ENCODE measurements at places on chromosomes 1 and 21.

GRCh38 chr1:3393987-3394920, 60.2 kb upstream of the ARHGEF16 start:
- DNase-seq, result no peak

DNA sequence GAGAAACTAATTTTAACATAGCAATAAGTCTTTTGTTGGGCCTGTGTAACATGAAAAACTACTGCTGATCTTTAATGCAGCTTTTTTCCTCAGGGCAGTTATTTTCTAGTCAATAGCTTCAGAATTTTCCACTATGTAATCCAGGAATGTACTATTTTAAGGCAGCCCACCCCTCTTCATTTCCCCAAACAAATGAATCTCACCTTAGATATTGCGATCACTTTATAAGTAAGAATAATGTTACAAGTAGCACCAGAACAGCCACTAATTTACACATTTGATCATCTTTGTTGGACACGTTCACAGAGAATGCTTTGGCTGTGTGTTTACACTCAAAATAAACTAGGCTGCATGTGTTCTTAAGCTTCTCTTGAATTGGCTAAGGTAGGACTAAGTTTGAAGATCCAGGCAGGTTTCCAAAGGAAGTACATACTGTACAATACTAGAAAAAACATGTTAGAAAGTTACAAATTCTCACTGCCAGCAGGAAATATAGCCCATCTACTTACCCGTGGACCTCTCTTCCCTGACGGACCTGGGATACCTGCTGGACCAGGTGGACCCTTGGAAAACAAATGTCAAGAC, 41.7 kb downstream of the COL24A1 start:
- no peak for DNase-seq

- no peak for DNase-seq
Observed at GRCh38 chr1:198780376-198780775, 141.5 kb downstream of the PTPRC start.

- DNase-seq, result no peak
Observed at GRCh38 chr1:248007778-248008177, 5.7 kb upstream of the OR2L5 start.

DNA sequence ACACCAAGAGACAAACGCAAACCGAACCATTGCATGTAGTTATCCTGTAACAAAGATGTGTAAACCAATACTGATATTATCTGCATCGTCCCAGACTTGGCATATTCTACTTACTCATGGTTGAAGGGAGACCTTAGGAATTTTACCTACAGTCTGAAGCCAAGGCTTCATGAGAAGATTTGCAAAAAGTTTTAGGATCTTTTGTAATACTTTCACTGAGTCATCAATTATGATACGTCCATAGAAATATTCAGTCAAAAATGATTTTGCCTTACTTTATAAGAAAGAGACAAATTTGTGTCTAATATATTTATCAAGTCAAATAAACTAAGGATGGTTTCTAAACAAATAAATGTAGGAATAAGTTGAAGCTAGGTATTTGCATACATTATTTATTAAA, 1176.1 kb upstream of the ADGRL2 start:
- DNase-seq, result no peak

- no peak for DNase-seq
Observed at GRCh38 chr1:56426587-56427381, 152.6 kb downstream of the PLPP3 start.

GRCh38 chr1:113929750-113930498, 800 bp downstream of the HIPK1 start:
- no peak for DNase-seq

- no peak for DNase-seq
Observed at GRCh38 chr1:180196436-180197003, 33.5 kb upstream of the LHX4 start.

DNA sequence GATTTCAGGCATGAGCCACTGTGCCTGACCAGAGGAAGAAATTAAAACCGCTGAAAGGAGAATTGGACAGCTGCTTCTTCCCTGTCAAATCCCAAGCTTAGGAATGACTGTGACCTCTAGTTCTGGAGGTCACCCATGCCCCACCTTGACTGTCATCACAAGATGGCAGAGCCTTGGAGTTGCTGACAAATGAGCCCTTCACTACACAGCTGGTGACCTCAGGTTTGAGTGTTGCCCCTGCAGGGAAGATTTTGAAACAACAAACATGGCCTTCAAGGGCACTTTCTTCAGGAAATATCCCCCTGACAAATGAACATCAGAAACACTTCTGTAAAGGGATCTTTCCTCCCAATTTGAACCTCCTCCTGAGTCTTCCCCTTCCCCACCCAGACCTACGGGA, 6.9 kb upstream of the SLC45A3 start:
- DNase-seq, result no peak

DNA sequence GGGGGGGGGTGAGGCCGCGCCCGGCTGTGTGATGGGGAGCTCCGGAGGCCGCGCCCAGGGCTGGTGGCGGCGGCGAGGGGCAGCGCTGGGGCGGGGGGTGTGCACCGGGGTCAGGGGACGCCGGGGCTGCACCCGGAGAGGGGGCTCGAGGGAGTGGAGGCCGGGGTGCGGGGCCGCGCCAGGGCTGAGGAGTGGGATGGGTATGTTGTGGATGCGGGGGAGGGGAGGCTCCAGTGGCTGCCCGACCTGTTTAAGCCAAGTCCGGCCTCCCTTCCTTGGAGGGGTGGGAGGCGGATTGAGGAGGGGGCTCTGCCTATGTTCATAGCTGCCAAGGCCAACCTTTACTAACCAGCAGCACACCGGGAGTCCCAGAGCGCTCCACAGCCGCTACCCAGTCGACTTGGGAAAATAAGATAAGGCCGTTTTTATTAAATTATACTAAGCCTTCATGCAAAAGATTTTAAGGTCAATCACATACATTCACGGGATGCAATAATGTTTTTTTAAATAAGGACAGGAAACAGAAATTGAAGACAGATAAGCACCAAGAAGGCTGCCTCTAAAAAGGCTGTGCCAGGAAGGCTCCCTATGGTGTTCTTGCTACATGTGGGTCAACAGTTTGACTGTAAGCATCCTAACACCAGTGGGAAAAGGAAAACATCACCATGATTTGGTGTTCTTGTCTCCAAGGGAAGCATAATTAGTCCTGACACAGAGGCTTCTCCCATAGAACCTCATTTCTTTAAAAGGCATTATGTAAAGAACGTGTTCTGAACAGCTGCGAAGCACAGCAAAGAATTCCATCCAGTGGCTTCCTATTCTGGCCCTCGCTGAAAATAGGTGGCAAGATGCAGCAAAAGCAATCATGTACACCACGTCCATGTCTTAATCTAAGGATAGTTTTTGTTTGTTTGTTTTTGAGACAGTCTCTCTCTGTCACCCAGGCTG, 626 bp upstream of the HLCS start:
- DNase-seq, result no peak

DNA sequence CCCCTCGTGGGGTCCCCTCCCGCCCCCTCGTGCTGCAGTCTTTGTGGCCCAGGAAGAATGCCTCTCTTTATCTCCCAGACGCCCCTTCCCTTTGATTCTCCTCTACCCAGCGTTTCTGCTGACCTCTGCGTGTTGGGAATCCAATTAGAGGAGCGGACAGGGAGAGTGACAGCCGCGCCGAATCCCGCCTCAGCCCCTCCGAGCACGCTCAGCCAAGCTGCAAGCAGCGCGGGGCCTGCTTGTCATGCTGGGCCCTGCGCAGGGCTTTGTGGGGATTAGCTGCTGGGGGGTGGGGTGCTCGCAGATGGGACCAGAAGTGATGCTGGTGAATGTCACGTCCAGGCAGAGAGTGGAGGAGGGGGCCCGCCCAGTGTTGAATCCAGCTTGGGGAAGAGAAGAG, 91.1 kb downstream of the EPHB2 start:
- no peak for DNase-seq

GRCh38 chr1:112702067-112702395, 4.9 kb downstream of the RHOC start:
- no peak for DNase-seq

DNA sequence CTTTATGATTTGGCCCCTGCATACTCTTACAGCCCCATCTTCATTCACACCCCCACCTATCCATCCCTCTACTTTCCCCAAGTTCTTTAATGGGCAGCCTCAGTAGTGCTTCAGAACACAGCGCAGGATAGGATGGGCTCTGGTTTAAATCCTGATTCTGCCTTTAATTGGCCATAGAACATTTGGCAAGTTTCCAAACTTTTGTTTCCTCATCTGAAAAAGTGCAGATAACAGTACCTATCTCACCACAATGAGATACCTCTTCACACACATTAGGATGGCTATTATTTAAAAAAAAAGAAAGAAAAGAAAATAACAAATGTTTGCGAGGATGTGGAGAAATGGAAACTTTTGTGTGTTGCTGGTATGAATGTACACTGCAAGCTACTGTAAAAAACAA, 142.5 kb upstream of the VANGL1 start:
- no peak for DNase-seq

- no peak for DNase-seq
Observed at GRCh38 chr1:180143359-180143758, 11.3 kb upstream of the QSOX1 start.

- DNase-seq, result peak; percentile 56
Observed at GRCh38 chr1:234608911-234609690, 877 bp downstream of the IRF2BP2 start.

- DNase-seq, result peak; percentile 50
Observed at GRCh38 chr1:24555591-24556413, at the start of gene NCMAP. TSS of gene NCMAP (plus strand) at chr1:24556087. CDS start at chr1:24595431, 39,344 bp downstream.

DNA sequence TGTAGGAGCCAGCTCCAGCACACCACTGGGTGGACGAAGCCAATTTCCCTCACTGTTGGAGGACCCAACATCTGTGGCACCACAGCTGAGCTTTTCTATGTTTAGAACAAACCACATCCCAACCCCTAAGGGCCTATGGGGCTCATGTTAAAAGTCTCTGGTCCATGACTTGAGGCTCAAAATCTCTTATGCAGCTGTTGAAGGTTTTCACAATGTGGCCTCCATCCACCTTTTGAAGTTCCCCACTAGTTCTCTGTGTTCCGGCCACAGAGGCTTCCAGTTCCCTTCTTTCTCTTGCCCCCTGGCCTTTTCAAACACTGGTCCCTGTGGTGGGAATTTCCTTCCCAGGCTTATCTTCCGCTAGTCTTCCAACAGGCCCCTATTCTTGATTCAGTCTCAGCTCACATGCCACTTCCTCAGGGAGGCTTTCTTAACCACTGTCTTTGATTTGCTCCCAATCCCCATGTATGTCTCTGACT, 3.9 kb upstream of the IFNLR1 start:
- no peak for DNase-seq

- no peak for DNase-seq
Observed at GRCh38 chr1:31786366-31787060, 22.4 kb upstream of the ADGRB2 start.

DNA sequence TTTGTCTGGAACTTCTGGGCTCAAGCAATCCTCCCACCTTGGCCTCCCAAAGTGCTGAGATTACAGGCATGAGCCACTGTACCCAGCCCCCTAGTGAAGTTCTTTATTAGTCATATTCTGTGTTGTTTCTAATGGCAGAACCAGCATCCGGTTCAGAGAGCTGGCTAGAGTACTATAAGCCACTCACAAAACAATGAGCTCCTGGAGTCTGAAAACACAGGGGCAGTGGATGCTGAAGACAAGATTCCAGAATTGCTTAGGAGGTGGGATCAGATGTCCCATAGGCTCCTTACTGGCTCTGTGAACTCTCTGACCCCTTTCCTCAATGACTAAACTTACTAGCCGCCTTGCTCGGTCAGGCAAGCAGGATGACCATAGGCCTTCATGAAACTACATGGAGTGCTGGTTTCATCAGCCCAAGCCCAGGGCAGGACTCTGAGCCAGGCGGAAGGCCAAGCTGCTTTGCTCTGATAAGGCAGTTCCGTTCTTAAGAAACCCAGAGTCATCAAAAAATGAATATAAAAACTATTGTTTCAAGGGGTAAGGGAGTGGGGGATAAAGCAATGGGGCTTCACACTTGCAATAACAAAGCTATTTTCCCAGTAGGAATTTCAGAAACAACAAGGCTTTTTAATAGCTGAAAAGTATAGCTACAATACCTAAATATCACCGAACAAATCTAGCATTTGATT, 8.1 kb downstream of the MTHFR start:
- DNase-seq, result no peak

GRCh38 chr1:30638811-30639210, 84.6 kb downstream of the MATN1 start:
- no peak for DNase-seq

DNA sequence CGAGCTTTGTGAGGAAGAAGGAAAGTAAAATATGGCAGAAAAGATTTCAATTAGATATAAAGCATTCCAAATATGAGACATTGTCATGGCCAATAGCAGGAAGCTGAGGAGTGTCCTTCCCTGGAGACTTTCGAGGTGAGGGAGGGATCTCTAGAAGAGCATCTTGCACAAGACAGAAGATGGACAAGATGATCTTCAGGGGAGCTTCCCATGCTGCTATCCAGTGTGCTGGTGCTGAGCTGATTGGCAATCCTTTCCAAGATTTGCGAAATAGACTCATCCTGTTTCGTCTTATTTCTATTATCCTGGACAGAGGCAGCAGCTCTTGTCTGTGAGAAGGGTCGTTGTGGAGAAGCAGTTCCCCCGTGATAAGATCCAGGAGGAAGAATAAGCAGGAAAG, 342.0 kb upstream of the CAMK1G start:
- DNase-seq, result no peak

GRCh38 chr1:156421062-156421938, 52.3 kb downstream of the RHBG start:
- peak; percentile 51 for DNase-seq

DNA sequence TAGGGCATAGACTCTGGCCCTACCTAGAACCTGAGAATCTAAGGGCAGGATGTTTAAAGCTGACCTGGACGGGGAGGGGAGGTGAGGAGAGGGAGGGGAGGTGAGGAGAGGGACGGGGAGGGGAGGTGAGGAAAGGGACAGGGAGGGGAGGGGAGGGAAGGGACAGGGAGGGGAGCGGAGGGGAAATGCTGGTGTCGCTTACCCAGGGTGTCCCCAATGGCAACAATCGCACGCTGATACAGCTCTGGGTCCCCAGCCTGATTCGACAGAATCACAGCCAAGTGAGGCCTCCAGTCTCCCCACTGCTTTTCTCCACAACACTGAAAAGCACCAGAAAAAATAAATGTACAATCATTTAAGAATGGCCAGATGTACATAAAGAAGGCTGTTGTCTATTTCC, 22.2 kb downstream of the SEC16B start:
- DNase-seq, result no peak

DNA sequence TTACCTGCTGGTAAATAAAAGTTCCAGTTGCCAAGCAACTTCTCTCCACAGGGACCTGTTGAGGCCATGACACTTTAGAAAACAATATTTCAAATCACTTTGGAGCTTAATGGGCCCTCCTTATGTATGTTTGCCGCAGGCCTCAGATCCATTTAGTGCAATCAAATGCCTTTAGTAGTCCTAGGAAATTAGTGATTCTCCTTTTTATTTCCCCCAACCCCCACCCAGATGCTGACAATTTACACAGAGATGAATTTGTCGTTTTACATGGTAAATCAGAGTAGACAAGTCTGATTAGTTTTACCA, 83.6 kb downstream of the CLIC4 start:
- no peak for DNase-seq
